ENCODE measurements at places on chromosomes 16 and 17. TPM values are rescaled to one million over a fixed set of nuclear protein-coding genes. Genes with fewer than 3 reads are reported as not detected.

GRCh38 chr17:59377410-59377809 is 46.0 kb downstream of the YPEL2 start:
- peak overlapping the region; percentile 68 for H3K27ac ChIP-seq
- no peaks in the 10 kb centered on the region for H3K36me3 ChIP-seq
- H3K27me3 ChIP-seq = no peaks in the 10 kb centered on the region
- no peak for DNase-seq

- no peak overlapping the region for H3K27ac ChIP-seq
- DNase-seq = no peak
- H3K4me3 ChIP-seq = no peak overlapping the region
- H3K27me3 ChIP-seq = no peaks in the 10 kb centered on the region
- H3K36me3 ChIP-seq = no peaks in the 10 kb centered on the region
These were observed 159.4 kb downstream of the ZNF423 start for GRCh38 chr16:49696414-49697101.

- no peaks in the 10 kb centered on the region for H3K27me3 ChIP-seq
- H3K27ac ChIP-seq = no peak overlapping the region
- H3K4me1 ChIP-seq = no peaks in the 10 kb centered on the region
- H3K4me3 ChIP-seq = no peak overlapping the region
These were observed 536.3 kb upstream of the EEF2KMT start for GRCh38 chr16:5633845-5634440.

DNA sequence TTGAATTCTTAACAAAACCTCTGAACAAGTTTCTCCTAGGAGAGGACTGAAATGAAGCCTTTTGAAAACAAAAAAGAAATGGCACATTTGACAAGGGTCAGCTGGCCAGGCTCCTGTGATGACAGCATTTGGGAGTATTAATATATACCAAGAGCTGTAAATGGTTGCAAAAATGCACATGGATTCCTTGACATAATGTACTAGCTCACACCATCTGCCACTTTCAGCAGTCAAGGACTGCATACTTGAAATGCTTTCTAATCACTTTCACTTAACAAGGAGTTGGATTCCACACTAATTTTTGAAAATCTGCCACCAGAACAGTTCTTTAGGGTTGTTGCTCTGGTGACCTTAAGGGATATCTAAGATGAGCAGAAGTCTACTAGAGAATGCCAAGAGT is 236.7 kb upstream of the TOX3 start:
- no peak overlapping the region for H3K27ac ChIP-seq
- H3K4me1 ChIP-seq = no peaks in the 10 kb centered on the region
- H3K4me3 ChIP-seq = no peak overlapping the region
- DNase-seq = no peak

- H3K27me3 ChIP-seq = no peaks in the 10 kb centered on the region
- no peak overlapping the region for H3K4me3 ChIP-seq
- no peak overlapping the region for H3K27ac ChIP-seq
- no peak for DNase-seq
These were observed 5.4 kb upstream of the GAA start for GRCh38 chr17:80095844-80096475.

- no peak for DNase-seq
- no peak overlapping the region for H3K27ac ChIP-seq
- H3K4me3 ChIP-seq = no peak overlapping the region
- H3K36me3 ChIP-seq = peaks cover 52% of the 10 kb centered on the region
- H3K4me1 ChIP-seq = peaks cover 14% of the 10 kb centered on the region
These were observed 12.2 kb downstream of the ENGASE start for GRCh38 chr17:79086609-79087427.

DNA sequence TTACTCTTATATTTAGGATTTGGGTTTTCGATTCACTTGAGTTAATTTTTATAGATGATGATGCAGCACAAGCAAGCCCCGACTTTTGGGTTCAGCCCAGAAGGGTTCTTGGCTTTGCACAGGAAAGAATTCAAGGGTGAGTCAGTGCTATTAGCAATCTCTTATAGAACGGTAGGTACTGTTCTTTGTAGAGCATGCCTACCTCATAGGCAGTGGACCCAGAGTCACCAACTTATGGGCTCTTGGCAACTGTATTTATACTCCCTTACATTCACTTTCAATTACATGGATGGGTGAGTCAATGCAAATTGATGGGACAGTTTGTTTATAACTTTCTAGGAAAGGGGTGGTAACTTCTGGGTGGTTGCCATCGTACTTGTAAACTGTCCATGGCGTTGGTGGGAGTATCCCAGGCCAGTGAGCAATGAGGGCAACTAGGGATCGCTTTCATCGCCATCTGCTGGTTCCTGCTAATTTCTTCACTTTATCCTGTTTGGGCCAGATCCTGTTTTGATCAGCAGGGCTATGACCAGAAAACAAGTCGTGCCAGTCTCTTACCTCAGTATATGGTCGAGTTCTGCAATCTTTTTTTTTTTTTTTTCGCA is 362.6 kb downstream of the CNTNAP4 start:
- no peaks in the 10 kb centered on the region for H3K27me3 ChIP-seq
- no peak overlapping the region for H3K27ac ChIP-seq
- no peak overlapping the region for H3K4me3 ChIP-seq
- no peak for DNase-seq
- no peaks in the 10 kb centered on the region for H3K4me1 ChIP-seq

- DNase-seq = peak; percentile 41
- H3K27me3 ChIP-seq = no peaks in the 10 kb centered on the region
- H3K4me3 ChIP-seq = no peak overlapping the region
- H3K36me3 ChIP-seq = peaks cover 41% of the 10 kb centered on the region
- H3K4me1 ChIP-seq = no peaks in the 10 kb centered on the region
These were observed 112.5 kb upstream of the CHMP6 start for GRCh38 chr17:80878876-80879722.

- no peaks in the 10 kb centered on the region for H3K27me3 ChIP-seq
- DNase-seq = no peak
- no peak overlapping the region for H3K4me3 ChIP-seq
- peaks cover 26% of the 10 kb centered on the region for H3K4me1 ChIP-seq
These were observed 357.2 kb upstream of the TNRC6C start for GRCh38 chr17:77601054-77601979.

DNA sequence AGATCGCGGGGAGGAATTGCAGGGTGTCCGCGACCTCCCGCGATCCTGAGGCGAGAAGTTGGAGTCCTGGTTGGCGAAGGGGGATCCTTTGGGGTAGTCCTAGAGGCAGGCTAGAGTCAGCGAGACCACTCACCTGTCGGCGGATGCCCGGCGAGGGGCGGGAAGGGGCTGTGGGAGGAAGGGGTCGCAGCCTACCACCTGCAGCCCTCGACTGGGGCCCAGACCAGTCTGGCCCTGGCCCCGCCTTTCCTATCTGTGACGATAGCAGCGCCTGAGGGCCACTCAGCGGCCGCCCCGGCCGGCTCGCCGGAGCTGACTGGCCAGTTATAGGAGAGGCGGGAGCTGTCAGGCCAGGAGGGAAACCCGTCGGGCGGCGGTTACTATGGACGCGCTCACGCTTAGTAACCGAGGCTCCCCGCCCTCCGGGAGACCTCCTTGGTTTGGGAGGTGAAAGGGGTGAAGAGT is at the start of gene TEKT3:
Gene TEKT3, minus strand, starts transcription at position 213 of the 465 bp plus-strand sequence. CDS start 10,012 bp downstream, outside the sequence.
- no peaks in the 10 kb centered on the region for H3K36me3 ChIP-seq
- no peaks in the 10 kb centered on the region for H3K27me3 ChIP-seq
- no peak within 1 kb of the TSS for H3K27ac ChIP-seq
- peaks cover 12% of the 10 kb centered on the region for H3K4me1 ChIP-seq

DNA sequence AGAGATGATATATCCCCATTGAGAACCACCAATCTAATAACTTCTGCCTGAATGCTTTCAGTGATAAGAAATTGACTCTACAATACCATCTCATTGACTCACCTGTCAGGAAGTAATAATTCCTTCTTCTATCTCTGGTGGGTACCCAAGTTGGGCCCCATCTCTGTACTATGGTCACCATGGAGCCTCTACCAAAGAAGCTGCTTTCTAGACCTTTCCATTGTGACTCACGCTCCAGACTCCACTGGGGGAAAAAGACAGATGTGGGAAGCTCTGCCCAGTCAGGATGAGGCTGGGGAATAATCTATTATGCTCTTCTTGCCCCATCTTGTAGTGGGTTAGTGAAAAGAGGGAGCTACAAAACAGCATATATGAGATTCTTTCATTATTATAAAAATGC is 100.4 kb downstream of the COPRS start:
- H3K27ac ChIP-seq = no peak overlapping the region
- no peak for DNase-seq
- H3K27me3 ChIP-seq = no peaks in the 10 kb centered on the region
- no peaks in the 10 kb centered on the region for H3K4me1 ChIP-seq
- no peaks in the 10 kb centered on the region for H3K36me3 ChIP-seq

GRCh38 chr17:79791735-79792161 is 5.1 kb downstream of the CBX8 start:
- peaks cover 67% of the 10 kb centered on the region for H3K27me3 ChIP-seq
- H3K4me1 ChIP-seq = peaks cover 51% of the 10 kb centered on the region
- no peak overlapping the region for H3K27ac ChIP-seq
- DNase-seq = no peak

GRCh38 chr16:50744881-50745280 is 3.0 kb downstream of the CYLD start:
- H3K4me1 ChIP-seq = peaks cover 39% of the 10 kb centered on the region
- H3K27ac ChIP-seq = no peak overlapping the region
- no peaks in the 10 kb centered on the region for H3K27me3 ChIP-seq
- DNase-seq = no peak
- peaks cover 4% of the 10 kb centered on the region for H3K36me3 ChIP-seq

DNA sequence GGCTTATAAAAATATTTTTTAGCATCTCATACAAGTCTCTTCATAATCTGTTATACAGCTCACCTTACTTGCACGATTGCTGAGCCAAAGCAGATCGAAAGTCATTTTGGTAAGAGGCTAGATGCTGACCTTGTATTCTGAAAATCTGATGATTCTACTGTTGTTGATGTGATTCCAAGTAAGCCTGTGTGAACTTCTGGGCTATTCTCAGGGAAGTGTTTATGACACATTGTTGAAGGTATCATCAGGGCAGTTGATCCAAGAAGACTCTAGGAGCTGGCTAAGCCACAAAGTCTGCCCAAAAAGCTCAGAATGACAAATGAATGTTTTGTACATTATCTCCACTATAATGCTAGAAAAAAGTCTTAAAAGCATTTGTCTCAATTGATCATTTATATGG is 16.0 kb downstream of the OMG start:
- no peak overlapping the region for H3K27ac ChIP-seq
- DNase-seq = no peak
- no peaks in the 10 kb centered on the region for H3K4me1 ChIP-seq
- peaks cover 7% of the 10 kb centered on the region for H3K36me3 ChIP-seq
- no peaks in the 10 kb centered on the region for H3K27me3 ChIP-seq

GRCh38 chr16:14180481-14180944 is 109.4 kb downstream of the MRTFB start:
- peaks cover 3% of the 10 kb centered on the region for H3K4me1 ChIP-seq
- DNase-seq = no peak
- no peak overlapping the region for H3K27ac ChIP-seq

DNA sequence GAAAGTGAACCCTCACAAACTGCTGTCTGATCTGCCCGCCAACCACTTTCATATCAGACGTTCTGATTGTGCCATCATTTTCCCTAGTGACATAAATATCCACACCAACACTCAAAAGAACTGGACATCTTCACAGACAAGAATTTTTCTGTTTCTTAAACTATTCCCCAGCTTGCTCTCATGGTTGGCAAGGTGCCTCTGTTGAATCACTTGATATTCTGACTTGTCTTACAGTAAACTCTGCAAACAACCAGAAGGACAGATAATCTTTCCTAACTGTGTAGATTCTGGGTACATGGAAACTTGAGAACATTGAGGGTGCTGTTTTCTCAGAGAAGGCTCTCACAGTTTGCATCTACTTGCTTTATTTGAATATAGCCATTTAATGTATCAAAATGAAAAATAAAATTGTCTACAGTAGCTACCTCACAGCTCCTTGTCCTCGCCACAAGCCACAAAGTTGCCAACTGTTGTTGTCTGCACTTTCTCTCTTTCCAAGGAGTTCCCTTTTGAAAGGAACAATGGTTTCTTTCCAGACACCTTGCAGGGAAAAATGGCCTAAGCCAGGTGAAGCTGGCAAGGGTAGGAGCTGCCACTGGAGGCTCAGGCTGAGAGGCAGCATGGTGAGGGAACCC is 46.0 kb upstream of the ADAMTS18 start:
- H3K27ac ChIP-seq = no peak overlapping the region
- no peaks in the 10 kb centered on the region for H3K4me1 ChIP-seq
- DNase-seq = no peak
- H3K36me3 ChIP-seq = no peaks in the 10 kb centered on the region

DNA sequence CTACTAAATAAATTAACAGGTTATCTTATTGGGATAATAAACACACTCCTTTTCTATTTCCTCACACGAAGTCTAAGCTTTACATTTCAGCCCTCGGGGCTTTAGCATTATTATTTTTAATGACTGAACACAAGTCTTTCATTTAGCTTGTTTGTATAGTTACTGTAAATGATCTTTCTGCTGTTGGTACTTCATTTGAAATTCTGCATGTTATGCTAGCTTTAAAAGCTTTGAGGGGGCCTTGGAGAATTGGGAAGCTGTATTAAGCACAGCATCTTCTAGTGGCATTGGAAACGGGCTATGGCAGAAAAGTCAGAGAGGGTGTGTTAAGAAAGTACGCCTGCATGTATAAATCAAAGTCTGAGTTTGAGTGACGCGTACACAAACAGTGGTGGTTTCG is 243.7 kb downstream of the FTO start:
- peaks cover 8% of the 10 kb centered on the region for H3K4me1 ChIP-seq
- H3K27ac ChIP-seq = no peak overlapping the region
- DNase-seq = no peak
- H3K4me3 ChIP-seq = no peak overlapping the region

GRCh38 chr17:1555651-1556471 is 6.7 kb downstream of the PITPNA start:
- H3K27ac ChIP-seq = peak overlapping the region; percentile 49
- no peak for DNase-seq
- peaks cover 23% of the 10 kb centered on the region for H3K36me3 ChIP-seq
- H3K4me1 ChIP-seq = peaks cover 73% of the 10 kb centered on the region
- H3K4me3 ChIP-seq = no peak overlapping the region
- H3K27me3 ChIP-seq = no peaks in the 10 kb centered on the region

Gene CACNA1H
- total RNA-seq = 19.4 TPM

Gene RBFOX1
- 0.08 TPM for total RNA-seq

Gene ALOX12
- total RNA-seq = 26.1 TPM

Gene WWP2
- 48.9 TPM for total RNA-seq

Gene SPNS2
- total RNA-seq = 76.3 TPM

Gene CTF1
- 0.30 TPM for total RNA-seq

Gene C16orf89
- total RNA-seq = not detected

Gene PSMD12
- total RNA-seq = 25.0 TPM

Gene NPIPB9
- total RNA-seq = 6.8 TPM

Gene SLFN12
- total RNA-seq = 5.6 TPM

All from suprapubic skin (tissue), 4 donors.